ENCODE measurements at places on chromosomes 16 and 17.

GRCh38 chr16:546909-547770 is 13.1 kb upstream of the PRR35 start:
- DNase-seq, result peak; percentile 68

DNA sequence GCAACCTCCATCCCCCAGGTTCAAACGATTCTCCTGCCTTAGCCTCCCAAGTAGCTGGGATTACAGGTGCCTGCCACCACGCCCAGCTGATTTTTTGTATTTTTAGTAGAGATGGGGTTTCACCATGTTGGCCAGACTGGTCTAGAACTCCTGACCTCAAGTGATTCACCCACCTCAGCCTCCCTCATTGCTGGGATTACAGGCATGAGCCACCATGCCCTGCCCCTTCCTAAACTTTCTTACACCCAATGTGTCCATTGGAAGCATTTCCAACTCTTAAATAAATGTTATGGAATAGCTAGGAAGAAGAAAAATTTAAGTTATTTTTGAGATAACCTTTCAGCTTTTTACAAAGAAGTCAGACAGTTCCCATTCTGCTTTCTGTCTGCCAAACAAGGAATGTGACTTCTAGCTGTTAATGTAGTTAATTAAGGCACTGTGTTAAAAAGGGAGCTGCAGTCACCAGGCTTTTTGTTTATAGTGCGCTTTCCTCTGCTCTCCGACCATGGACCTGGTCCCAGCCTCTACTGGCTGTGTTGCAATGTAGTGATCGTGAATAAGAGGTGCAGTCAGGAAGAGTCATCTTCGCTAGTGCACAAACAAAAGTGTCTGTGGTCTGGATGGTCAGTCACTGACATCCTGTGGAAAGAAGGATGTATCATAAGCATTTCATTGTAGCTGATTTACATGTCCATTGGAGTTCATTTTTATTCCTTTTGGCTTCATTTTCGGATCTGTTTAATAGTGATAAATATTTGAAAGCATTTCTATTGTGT is 39.7 kb downstream of the USP10 start:
- no peak for DNase-seq

DNA sequence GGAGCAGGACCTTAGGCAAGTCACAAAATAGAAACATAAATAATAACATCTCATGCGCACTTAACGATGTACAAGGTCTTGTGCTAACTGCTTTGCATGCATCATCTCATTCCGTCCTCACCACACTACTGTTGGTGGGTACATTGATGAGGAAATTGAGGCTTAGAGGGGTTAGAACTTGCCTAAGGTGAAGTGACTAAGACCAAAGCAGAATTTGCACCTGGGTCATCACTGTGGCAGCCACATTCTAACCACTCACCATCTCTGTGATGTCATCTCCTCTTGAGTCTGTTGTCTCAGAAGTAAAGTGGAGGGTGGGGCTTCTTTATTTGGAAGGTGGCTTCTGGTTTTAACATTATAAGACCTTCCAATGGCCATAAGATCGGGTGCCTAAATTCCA is 20.4 kb upstream of the TRIM25 start:
- DNase-seq, result no peak

- DNase-seq, result peak; percentile 31
Measured at GRCh38 chr16:67857547-67858233, 10.2 kb upstream of the CENPT start.

- DNase-seq, result no peak
Measured at GRCh38 chr17:55063885-55064874, 95.6 kb downstream of the STXBP4 start.

DNA sequence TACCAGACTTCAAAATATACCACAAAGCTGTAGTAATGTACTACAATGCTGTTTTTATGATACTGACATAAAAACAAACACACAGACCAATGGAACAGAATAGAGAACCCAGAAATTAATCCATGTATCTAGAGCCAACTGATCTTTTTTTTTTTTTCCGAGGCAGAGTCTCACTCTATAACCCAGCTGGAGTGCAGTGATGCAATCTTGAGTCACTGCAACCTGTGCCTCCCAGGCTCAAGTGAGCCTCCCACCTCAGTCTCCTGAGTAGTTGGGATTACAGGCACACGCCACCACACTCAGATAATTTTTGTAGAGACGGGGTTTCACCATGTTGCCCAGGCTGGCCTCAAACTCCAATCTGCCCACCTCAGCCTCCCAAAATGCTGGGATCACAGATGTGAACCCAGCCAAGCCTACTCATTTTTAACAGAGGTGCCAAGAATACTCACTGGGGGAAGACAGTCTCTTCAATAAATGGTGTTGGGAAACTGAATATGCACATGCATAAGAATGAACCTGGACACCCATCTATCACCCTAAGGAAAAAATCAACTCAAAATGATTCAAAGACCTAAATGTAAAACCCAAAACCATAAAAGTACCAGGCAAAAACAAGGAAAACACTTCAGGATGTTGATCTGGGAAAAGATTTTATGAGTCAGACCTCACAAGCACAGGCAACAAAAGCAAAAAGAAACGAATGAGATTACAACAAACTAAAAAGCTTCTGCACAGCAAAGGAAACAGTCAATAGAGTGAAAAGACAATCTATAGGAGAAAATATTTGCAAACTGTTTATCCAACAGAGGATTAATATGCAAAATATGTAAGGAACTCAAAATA is 63.1 kb downstream of the STX8 start:
- no peak for DNase-seq

- DNase-seq, result no peak
Measured at GRCh38 chr17:2779545-2779944, 16.7 kb upstream of the RAP1GAP2 start.

- no peak for DNase-seq
Measured at GRCh38 chr16:81558077-81558443, 113.5 kb downstream of the CMIP start.

- DNase-seq, result no peak
Measured at GRCh38 chr17:57550668-57551315, 194.3 kb downstream of the CCDC182 start.

Measured in stimulated activated CD4-positive, alpha-beta T cell treated with anti-CD3 and anti-CD28 coated beads, Interleukin-15, amount 100 ng/mL, for 24 hours (primary cell).